ENCODE measurements at places on chromosomes 1 and 21. TPM values are rescaled to one million over a fixed set of nuclear protein-coding genes. Genes with fewer than 3 reads are reported as not detected.

GRCh38 chr21:44506279-44507255 lies 33.4 kb downstream of the KRTAP10-1 start:
- no peak overlapping the region for H3K4me3 ChIP-seq
- DNase-seq, result no peak
- peaks cover 11% of the 10 kb centered on the region for H3K4me1 ChIP-seq
- H3K27ac ChIP-seq, result no peak overlapping the region
- no peaks in the 10 kb centered on the region for H3K27me3 ChIP-seq

DNA sequence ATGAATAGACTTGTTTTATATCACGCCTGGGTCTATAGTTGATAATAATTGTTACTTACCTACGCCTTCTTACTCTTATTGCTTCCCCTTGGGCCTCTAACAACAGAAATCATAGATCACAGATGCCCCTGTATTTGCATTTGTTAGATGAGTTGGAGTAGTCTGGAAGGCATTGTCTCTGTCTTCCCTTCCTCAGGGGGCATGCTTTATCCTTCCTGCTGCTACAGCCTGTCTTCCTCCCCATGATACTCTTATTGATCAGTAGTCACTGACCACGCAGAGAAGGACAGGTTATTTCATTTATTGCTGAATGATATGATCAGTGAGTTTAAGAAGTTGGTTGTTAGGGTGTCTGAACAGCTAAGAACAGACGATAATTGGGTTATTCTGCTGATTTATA lies 98.4 kb downstream of the DNM3 start:
- no peaks in the 10 kb centered on the region for H3K36me3 ChIP-seq
- H3K4me1 ChIP-seq, result no peaks in the 10 kb centered on the region
- DNase-seq, result no peak
- H3K27me3 ChIP-seq, result no peaks in the 10 kb centered on the region

DNA sequence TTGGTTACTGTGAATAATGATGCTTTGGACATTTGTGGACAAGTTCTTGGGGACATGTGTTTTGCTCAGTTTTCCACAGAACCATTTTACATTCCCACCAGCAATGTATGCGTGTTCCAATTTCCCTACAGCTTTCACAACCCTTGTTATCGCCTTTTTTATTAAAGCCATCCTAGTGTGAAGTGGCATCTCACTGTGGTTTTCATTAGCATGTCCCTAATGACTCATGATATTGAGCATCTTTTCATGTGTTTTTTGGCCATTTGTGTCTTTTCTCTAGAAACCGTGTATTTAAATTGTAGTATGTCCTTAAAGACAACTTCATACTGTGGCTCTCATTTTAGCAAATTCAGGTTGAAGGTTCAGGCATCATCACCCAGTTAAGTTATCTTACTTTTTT lies 132.1 kb downstream of the TGFBR3 start:
- no peak overlapping the region for H3K27ac ChIP-seq
- H3K4me1 ChIP-seq, result no peaks in the 10 kb centered on the region
- H3K27me3 ChIP-seq, result no peaks in the 10 kb centered on the region
- H3K36me3 ChIP-seq, result no peaks in the 10 kb centered on the region
- H3K4me3 ChIP-seq, result no peak overlapping the region

- no peaks in the 10 kb centered on the region for H3K27me3 ChIP-seq
- no peaks in the 10 kb centered on the region for H3K4me1 ChIP-seq
- DNase-seq, result no peak
- no peak overlapping the region for H3K27ac ChIP-seq
- no peak overlapping the region for H3K4me3 ChIP-seq
These were observed 228.9 kb downstream of the TNR start for GRCh38 chr1:175514387-175514953.

DNA sequence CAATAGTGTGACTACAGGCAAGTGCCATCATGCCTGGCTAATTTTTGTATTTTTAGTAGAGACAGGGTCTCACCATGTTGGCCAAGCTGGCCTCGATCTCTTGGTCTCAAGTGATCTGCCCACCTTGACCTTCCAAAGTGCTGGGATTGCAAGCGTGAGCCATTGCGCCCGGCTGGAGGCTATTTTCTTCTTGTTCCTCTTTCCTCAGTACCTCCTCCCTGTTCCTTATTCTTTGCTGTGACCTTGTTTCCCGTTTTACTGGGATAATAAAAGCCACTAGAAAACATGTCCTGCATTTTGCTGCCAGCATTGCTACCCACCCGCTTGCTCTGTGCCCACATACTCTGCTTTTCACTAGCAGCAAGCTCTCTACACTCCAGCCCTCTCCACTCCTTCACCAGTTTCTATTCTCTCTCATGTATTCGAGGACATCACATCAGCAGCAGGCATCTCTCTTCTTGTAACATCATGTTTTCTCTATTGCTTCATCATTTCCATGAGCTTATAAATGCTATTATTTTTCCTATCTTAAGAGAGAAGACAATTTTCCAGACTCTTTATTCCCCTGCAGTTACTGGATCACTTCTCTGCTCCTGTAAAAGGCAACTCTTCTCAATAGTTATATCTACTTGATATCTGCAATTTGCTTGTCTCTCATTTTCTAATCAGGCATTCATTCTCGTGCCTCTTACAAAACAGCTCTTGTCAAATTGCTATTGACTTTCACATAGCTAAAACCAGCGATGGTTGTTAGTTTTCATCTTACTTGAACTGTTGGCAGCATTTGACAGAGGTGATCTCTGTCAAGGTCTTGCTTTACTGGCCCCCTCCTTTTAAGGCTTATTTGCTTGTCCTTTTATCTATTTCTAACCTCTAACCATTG lies 34.5 kb upstream of the C21orf91 start:
- H3K4me3 ChIP-seq, result no peak overlapping the region
- no peaks in the 10 kb centered on the region for H3K4me1 ChIP-seq
- H3K36me3 ChIP-seq, result no peaks in the 10 kb centered on the region
- DNase-seq, result no peak
- no peak overlapping the region for H3K27ac ChIP-seq

Gene PDPN
- 0.20 TPM for total RNA-seq

Gene RNU1-3
- 1,300 TPM for total RNA-seq
